ENCODE measurements at places on chromosomes 7 and 10.

DNA sequence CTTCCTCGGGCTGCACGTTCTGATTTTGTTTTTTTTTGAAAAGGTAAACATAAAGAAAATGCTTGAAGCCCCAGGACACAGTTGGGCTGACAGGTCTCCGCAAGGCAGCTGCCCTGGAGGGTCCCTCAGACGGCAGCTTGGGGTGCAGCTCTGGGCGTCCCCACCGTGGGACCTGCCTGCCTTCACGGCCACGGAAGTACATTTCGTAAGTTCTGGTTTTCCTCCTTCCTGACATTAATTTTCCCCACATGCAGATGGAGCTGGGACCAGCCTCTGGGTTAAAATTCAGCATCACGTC, 491.0 kb downstream of the DNAJB6 start:
- no peak for DNase-seq

GRCh38 chr10:130587718-130588117, 451.5 kb downstream of the GLRX3 start:
- no peak for DNase-seq

- DNase-seq = no peak
These were observed 287.6 kb downstream of the SORCS3 start for GRCh38 chr10:104928734-104929133.

GRCh38 chr7:57646219-57646900, 196.4 kb downstream of the ZNF716 start:
- no peak for DNase-seq

DNA sequence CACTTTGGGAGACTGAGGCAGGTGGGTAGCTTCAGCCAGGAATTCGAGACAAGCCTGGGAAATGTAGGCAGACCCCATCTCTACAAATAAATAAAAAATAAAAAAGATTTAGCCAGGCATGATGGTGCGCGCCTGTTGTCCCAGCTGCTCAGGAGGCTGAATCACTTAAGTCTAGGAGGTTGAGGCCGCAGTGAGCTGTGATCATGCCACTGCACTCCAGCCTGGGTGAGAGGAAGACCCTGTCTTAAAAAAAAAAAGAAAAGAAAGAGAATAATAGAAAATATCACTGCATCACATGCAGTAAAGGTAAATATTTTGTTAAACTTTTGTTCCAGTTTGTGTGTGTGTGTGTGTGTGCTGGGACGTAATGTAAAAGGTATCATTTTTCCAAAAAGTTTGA, 3.0 kb downstream of the STRIP2 start:
- no peak for DNase-seq

DNA sequence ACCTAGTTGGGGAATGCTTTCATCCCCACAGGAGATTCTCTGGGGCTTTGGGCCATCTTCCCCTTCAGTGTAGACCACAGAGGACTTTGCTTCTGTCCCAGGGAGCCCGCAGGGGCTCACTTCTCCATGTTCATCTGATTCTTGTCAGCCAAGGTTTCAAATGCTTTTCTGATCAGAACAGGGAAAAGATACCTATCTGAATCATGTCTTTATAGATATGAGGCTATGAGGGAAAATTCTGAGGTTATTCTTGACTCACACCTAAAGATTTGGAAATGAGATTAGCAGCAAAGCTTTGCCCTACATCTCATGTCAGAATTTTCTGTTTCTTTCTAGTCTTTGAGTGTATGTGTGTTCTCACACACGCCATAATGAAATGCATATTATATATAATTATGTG, 53.3 kb downstream of the FIGNL1 start:
- no peak for DNase-seq

DNA sequence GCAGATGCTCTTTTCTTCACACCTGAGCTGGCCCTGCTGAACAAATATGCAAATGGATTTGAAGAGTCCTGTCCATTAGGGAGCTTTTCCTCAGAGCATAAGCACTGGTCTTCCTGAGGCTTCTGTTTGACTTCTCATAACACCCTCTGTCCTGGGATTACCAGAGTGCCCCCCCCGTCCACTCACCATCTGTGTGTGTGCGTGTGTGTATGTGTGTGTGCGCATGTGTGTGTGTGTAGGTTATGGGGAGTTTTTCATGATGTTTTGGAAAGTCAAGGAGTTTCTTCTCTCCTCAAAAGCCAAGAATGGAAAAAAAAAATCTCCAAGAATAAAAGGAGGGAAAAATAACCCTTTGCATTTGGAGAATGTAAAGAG, 57.7 kb upstream of the COMTD1 start:
- DNase-seq = no peak

DNA sequence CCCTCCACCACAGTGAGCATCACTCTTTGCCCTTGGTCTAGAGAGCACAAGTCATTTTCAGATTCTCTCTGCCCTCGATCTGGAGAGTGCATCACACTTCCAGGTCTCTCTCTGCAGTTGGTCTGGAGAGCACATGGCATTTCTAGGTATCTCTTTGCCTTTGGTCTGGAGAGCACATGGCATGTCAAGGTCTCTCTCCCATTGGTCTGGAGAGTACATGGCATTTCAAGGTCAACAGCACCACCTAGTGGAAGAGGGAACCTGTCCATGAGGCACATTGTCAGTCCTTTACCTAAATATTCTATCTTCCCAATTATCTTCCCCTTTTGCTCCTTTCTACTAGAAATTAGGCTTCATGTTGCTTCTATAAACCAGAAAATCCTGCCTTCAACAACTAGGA, 1139.4 kb downstream of the XPNPEP1 start:
- DNase-seq = no peak

GRCh38 chr10:68105820-68106219, 3.5 kb upstream of the MYPN start:
- no peak for DNase-seq

GRCh38 chr7:98240961-98241673, 10.9 kb downstream of the TECPR1 start:
- DNase-seq = peak; percentile 35
